ENCODE measurements at places on chromosomes 5 and 9.

DNA sequence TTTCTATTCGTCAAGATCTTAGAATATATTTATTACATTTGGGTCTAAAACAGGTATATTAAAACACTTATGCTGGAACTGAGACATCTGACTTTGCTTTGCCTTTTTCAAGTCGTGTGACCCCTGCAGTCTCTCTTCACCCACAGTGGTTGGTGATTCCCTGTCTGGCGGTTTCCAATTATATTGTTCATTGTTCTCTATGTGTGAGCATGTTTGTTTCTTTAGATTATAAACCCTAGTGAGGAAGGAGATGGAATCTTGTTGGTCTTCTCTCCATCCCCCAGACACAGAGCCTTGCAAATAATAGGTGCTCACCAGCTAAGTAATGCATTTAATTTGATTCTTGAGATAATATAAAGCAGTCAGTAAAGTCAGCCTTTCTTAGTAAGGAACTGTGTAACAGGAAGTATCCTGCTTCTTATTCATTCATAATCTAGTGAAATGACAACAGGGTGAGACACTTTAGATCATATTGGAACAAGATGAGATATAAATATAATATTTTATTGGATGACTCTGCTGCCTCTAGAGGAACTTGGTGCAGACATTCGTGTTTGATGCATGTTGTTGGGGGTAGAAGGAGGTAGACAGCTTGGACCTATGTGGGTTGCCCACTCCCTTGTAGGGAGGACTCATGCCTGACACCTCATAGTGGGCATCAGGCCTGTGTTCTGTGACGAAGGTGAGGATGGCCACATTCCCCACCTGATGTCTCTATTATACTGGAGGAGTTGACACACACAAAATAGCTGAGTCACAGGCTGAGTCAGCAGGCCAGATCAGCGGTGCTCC, 88.1 kb downstream of the FGF1 start:
- DNase-seq: no peak

GRCh38 chr9:97675655-97676054, 21.5 kb downstream of the XPA start:
- DNase-seq: no peak

- no peak for DNase-seq
Observed at GRCh38 chr5:176626876-176627236, 3.5 kb downstream of the SNCB start.

GRCh38 chr5:93845376-93845775, 104.0 kb upstream of the POU5F2 start:
- DNase-seq: no peak

DNA sequence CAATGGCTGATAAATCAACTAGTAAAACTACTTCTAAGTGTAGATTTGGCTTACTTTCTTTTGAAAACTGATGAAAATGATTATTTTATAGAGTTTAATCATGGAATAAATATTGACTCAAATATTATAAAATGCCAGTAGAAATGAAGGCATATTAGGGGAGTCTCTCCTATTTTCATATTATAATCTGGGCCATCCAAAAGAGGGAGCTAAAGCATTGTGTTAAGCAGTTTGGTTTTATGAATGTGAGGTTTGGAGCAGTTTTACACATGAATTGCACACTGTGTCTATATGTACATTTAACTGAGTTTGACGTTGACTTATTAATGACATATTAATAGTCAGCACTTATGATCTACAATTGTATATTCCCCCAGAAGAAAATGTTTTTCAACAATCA, 17.4 kb downstream of the CDH9 start:
- no peak for DNase-seq

- no peak for DNase-seq
Observed at GRCh38 chr5:91339063-91339705, 43.9 kb downstream of the ARRDC3 start.

DNA sequence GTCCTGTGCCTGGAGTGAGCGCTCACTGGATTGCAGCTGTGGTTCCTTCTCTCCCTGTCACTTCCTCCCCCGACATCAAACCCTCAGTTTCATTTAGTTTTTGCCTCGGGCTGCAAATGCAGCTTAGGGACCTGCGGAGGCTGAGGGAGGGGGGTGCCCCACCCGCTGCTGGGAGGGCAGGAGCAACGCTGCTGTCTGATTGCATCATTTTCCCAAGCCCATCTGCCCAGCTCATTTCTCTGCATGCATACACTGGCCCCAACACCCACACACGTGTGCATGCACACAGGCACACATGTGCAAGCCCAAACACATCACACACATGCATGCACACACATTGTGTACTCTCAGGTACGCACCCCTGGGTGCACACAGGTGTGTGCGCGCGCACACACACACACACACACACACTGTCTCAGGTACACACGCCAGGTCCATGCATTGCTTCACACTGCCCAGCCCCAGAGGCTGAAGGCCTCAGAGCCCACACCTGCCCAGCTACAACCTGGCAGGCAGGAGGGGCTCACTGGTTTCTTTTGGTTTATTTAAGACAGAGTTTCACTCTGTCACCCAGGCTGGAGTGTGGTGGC, 3.4 kb downstream of the ASS1 start:
- DNase-seq: no peak

- DNase-seq: no peak
Observed at GRCh38 chr5:38453506-38453905, 102.9 kb downstream of the LIFR start.
